Activated CD8-positive, alpha-beta T cell treated with anti-CD3 and anti-CD28 coated beads for 36 hours (primary cell): ENCODE measurements at places on chromosomes 6 and 20.

GRCh38 chr6:141550471-141550870, 582.3 kb upstream of the GJE1 start:
- no peak for DNase-seq

DNA sequence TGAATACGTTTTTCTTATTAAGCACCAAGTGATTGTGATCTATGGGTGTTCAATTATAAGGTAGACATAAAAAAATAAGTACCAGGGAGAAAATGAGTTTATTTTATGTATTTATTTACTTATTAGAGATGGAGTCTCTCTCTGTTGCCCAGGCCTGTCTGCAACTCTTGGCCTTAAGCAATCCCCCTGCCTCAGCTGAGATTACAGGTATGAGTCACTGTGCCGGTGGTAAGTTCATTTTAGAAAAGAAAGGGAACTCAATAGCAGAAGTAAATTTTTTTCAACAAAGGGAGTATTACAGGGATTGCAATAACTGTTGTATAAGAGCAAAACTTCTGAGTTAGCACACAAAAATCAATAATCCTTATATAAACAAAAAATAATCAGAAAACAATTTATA, 98.7 kb upstream of the FUT9 start:
- no peak for DNase-seq

GRCh38 chr6:43707269-43707668, 19.7 kb upstream of the MRPS18A start:
- no peak for DNase-seq

DNA sequence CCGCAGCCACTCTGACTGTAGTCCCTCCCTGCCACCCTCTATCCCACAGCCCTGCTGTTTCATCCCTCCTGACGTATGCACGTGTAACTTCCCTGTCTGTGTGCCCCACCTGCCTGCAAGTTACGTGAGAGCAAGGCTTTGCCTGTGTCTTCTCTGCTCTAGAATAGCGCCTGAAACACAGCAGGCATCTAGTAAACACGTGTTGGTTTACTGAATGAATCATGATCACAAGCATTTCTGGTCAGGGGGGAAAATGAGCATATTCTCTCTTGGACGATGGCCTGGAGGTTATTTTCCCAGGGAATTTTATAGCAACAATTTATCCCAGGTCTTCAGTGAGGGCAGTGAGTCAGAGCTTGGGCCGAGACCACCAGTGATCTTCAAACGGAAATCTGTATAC, 38.3 kb downstream of the PSMG4 start:
- no peak for DNase-seq

- peak; percentile 34 for DNase-seq
Observed at GRCh38 chr20:59043698-59044097, 1.1 kb upstream of the PRELID3B start.

DNA sequence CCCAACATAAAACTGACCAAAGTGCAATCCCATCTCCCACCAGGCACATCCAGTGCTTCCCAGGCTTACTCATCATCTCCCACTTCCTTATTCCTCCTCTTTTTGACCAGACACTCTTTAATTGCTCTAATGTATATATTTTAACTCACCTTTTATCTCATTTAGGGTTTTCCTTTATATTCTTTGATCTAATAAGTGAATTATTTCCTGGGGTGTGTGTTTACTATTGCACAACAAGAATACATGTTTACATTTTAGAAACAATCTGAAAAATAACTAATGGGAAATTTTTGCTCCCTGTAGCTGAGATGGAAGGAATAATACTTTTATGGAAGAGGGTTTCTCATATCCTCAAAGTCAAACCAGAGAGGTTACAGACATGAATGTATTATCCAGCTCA, 18.4 kb downstream of the RHAG start:
- no peak for DNase-seq

GRCh38 chr20:61769286-61769832, 296.3 kb downstream of the TAF4 start:
- DNase-seq, result no peak

- DNase-seq, result peak; percentile 80
Observed at GRCh38 chr6:129683601-129684322, 26.2 kb downstream of the ARHGAP18 start.

DNA sequence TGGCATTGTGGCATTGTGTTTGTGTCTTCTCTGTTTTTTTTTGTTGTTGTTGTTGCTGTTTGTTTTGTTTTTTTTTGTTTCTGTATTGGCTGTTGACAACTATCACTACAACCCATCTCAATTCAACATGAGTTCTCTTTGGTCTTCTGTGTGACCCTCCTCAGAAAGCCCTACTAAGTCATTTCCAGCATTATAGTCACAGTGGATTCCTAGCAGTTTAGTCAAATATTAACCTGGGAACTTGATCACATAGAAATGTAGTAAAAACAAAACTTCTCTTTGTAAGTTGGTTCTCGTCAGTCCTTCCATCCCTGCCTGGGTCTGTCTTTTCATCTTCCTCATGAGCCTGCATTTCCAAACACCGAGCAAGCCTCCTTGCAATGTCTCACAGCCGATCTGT, 16.8 kb downstream of the SLC17A2 start:
- DNase-seq, result no peak

DNA sequence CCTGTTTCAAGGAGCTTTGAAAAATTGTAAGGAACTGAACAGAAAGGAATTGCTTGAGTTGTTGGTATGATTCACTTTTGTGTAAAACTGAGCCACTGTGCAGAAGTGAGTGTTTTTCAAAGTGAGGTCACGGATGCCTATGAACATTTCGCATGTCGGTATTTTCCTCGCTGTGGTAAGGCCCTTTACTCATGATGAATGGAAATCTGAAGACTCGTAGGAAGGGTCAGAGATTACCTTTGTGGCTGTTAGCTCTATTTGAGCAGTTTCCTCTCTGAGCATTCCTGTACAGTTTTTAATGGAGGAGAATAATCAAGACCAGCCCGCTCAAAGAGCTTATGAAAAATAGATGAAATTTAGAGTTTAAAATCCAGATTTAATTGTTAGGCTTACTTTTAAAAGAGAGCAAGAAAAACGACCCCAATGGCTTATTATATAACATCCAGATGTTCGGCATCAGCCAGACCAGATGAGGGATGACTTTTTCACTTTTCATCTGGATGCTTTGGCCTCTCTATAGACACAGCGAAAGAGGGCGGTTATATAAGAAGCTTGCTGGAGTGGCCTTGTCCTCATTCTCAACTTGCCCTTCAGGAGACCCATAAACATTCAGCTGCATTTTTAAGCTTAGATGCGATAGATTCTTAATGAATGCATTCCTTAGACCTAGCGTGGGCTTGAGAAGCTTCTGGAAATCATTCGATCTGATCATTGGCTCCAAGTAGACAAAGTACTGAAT, 99.5 kb downstream of the CD83 start:
- DNase-seq, result no peak

GRCh38 chr20:14569641-14570040, 232.2 kb upstream of the FLRT3 start:
- no peak for DNase-seq

- peak; percentile 47 for DNase-seq
Observed at GRCh38 chr6:108598305-108598863, 37.7 kb downstream of the FOXO3 start.

DNA sequence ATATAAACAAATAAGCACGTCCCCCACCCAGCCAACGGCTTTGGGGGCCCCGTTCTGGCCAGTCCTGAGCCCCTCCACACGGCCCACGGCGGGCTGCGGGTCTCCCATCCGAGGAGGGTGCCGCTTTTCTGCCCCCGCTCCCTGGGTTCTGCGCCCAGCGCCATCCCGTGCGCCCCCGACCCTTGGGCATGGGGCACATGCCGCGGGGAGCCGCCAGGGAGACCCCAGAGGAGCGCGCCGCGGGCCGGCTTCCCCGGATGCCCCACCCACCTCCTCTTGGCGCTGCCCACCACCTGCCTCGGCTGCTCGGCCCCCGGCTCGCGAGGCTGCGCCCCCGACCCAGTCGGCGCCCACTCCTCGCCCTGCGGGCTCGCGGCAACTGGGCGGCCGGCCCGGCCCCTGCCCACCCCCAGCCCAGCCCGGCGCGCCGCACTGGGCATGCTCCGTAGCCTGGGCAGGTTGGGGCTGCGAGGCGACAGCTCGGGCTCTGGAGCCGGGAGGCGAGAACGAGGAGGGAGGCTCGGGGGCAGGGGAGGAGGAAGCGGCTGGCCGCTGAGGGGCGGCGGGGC, 570 bp upstream of the PLCB4 start:
- DNase-seq, result no peak

DNA sequence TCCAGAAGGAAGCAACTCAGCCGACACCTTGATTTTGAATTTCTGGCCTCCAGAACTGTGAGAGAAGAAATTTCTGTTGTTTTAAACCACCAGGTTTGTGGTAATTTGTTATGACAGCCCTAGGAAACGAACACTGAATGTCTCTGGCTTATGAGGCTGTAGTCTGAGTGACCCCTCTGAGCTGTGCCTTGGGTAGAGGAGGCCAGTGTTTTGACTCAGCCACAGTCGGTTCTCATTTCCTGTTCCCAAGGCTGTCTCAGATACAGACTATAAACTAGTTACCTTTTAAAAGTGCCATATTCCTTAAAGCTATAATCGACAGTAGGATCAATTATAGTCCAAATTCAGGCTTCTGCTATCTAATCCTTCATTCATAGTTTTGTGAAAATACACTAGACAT, 391.2 kb upstream of the MAP3K7 start:
- DNase-seq, result no peak

DNA sequence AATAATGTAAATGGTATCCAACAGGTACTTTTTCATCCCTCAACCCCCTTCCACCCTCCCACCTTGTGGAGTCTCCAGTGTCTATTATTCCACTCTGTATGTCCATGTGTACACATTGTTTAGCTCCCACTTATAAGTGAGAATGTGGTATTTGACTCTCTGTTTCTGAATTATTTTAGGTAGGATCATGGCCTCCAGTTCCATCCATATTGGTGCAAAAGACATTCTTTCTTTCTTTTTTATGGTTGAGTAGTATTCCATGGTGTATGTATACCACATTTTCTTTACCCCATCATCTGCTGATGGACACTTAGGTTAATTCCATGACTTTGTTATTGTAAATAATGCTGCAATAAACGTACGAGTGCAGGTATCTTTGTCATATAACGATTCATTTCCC, 58.2 kb upstream of the PRND start:
- no peak for DNase-seq

DNA sequence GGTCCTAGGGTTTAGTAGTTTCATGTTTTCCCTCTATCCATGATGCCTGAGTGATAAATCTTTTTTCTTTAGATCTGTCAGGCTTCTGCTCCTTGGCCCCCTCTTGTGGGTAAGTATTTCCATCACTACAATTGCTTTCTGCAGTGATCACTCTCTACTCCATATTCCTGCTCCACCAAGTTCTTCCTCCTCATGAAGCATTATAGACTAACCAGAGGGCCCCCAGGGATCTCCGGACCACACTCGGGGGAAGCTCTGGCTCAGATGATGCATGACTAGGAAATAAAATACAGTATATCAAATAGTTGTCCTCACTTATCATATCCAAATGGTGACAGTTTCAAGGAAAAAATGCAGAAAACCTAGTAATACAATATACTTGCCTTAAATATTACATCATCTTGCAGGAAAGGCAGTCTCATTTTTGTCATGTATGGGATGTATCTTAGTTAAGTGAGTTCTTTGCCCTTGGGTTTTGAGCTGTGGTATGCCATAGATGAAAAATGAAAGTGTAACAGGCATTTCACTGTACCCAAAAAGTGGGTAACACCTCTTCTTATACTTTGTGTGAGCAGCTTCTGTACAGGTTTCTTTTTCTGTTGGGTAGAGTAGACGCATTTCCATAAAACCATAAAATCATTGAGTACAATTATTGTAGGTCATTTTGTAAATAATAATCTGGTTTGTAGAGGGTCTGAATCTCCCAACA, 200.9 kb upstream of the EYA4 start:
- DNase-seq, result no peak

DNA sequence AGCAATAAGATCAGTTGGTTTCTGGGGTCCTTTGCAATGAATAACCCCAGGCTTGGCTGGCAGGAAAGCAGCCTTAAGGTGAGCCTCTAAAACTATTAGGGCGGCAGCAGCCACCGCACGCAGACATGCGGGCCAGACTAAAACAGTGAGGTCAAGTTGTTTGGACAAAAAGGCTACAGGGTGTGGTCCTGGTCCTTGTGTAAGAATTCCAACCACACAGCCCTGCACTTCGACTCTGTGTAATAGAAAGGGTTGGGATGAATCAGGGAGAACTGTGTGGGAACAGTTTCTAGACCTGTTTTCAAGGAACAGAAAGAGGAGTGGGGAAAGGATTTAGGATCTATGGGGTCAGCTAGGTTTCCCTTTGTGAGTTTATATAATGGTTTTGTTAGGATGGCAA, 237.6 kb downstream of the SMOC2 start:
- DNase-seq, result no peak

GRCh38 chr6:167849846-167850459, 23.2 kb downstream of the AFDN start:
- no peak for DNase-seq

DNA sequence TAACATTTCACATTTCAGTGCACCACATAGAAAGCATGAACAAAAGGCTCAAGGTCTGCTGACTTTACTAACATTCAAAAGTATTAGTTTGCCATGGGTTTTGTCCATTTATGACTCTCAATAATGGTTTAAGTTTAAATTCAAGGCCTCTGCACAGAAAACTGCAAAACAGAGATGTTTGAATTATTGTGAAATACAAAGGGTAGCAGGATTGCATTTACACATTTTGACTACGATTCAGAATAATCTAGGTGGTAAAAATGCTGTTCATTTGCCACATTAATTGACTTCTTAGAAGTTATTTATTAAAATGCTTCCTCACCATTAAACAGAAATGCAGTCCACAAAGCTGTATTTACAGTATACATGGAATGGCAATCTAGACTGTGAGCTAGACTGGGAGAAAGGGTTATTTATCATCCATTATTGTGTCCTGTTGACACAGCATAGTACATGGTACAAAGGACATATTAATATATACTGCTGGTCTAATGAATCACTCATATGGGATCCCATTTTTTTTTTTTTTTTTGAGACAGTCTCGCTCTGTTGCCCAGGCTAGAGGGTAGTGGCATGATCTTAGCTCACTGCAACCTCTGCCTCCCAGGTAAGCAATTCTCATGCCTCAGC, 18.0 kb downstream of the USP49 start:
- DNase-seq, result no peak

GRCh38 chr6:2738373-2738979, 12.2 kb downstream of the MYLK4 start:
- DNase-seq, result peak; percentile 70

GRCh38 chr6:107879941-107880340, 55.8 kb upstream of the SCML4 start:
- DNase-seq, result no peak

GRCh38 chr6:118859517-118860064, 34.4 kb upstream of the ASF1A start:
- DNase-seq, result no peak

- DNase-seq, result no peak
Observed at GRCh38 chr6:79833264-79833963, 113.9 kb downstream of the ELOVL4 start.

DNA sequence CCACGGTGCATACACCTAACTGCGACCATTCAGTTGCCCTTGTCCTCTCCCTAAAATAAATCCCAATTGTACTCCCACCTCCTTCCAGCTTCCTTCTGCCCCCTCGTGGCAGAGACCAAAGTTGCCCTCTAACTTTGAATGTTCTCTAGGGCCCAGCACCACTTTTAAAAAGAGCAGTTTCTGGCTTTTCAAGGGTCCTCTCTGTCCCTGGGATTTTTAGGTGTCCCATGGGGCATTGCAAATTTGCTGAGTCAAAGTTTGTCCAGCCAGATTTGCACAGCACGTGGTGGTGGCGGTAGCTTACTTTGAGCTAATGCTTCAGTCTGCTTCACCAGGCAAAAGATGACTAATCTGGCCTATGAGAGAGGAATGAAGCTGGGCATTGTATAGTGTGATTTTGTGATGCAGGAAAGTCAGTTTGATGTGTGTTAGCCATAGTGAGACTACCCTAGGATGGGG, 100.2 kb downstream of the PERP start:
- DNase-seq, result peak; percentile 52

- no peak for DNase-seq
Observed at GRCh38 chr20:54086507-54087039, 16.2 kb upstream of the BCAS1 start.
